ENCODE measurements at places on chromosomes 5 and 9.

GRCh38 chr5:28164568-28164967 lies 1126.2 kb upstream of the CDH9 start:
- DNase-seq: no peak

DNA sequence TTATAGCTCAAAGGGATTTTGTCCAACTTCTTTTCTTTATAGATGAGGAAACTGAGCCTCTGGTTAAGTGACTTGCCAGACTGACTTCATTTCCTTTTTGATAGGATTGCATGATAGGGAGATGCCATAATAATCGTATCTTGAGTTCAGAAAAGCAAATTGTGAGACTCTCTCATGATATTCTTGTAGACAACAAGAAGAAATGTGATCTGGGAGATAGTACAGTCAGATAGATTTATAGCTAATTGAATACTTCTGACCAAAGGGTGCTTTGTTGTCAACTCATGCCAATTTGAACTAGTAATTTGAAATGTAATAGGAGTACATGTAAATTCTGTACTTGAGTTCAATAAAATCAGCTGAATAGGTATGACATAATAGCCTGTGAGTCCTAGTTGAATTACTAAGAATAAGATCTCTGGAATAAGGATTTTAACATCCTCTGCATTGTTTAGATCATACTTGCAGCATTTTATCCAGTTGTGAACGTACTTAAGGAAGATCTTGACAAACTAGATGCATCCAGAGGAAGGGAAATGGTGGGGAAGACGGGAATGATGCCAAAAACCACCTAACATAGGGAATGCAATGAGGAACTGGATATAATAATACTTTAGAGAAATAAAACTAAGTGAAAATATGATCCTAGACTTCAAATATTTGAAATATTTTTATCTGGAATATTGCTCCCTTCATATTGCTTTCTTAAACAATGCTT lies 25.5 kb downstream of the CWC27 start:
- DNase-seq: no peak

DNA sequence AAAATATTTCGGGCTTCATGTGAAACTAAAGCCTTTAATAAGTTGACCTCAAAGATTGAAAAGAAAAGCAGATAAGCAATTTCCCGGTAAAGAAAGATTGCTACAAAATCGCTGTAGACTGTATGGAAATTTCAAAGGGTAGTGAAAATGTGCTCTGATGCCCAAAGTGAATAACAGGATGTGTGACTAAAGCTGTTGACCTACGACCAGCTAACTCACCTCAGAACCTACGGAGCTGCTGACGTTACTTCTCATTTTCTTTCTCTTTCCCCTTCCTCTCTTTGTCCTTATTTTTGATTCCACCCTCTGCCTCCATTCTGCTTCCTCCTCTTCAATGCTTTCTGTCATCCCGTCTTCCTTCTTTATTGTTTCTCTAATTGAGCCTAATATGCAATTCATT lies 103.2 kb downstream of the PDE4D start:
- no peak for DNase-seq

- no peak for DNase-seq
Measured at GRCh38 chr5:138349852-138350562, 2.5 kb upstream of the KDM3B start.

GRCh38 chr5:39063037-39063436 lies 11.2 kb downstream of the RICTOR start:
- DNase-seq: no peak

GRCh38 chr9:129773262-129774048 lies 20.6 kb upstream of the PTGES start:
- DNase-seq: no peak

DNA sequence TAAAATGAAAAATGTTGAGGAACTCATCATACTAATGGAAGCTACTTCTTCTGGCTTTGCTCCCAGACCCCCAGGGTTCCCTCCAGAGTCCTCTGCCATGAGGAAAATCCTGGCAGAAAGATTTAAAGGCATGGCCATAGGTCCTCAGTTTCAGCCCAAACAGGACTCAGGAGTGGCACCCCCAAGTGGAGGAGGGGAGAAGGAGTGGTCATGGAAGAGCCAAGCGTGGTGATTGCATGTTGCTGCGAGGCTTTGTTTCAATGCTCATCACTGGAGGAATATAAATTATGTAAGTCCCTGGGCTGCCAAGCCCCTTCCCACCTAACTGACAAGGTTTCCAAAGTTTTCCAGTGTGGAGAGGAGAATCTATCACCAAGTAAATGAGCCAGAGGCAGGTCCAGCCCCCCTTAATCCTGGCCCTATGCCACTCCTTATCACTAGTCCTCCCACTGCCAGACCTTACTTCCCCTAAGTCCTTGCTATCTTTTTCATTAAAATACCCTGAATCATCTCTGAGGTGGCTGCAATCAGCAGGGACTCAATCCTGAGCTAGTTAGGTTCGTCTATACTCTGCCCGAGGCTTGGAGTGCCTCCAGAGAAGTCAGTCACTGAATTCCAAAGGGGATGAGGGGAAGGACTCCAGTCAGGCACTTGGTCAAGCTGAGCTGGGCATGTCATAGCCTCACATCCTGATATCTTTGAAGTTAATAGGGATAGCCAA lies 70.7 kb upstream of the TAF1L start:
- DNase-seq: no peak
